ENCODE measurements at places on chromosomes 2 and 18.

- no peak for DNase-seq
Measured at GRCh38 chr2:86603905-86604304, 19.8 kb downstream of the RNF103 start.

DNA sequence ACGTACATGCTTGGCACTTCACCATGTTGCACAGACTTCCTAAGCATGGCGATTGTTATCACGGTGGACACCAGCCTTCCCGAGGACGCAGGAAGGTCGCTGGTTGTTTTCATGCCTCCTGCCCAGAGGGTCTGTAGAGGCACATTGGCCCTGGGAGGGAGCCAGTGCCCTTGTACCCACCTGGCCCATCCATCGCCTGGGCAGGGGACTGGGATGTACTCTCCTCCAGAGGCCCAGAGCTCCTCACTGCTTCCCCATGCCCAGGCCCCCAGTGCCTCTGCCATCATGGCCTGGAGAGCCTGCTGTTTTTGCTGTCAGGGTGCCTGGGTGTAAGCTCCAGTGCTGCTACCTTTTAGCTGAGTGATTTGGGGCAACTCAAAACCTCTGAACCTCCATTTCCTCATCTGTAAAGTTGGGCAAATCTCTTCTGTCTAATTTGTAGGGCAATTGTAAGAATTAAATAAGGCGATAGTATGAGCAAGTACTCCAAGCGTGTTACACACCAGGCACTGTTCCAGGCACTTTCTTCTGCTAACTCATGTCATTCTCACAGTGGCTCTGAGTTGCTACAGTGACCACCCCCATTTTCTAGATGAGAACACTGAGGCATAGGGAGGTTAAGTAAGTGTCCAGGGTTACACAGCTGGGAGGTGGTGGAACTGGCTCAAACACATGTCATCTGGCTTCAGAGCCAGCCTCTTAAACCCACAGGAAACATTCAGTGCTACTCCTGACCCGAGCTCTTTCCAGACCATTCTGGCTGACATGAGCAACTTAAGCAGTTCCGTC, 45.3 kb downstream of the GREB1 start:
- no peak for DNase-seq

GRCh38 chr2:212766921-212767320, 228.3 kb upstream of the ERBB4 start:
- no peak for DNase-seq

DNA sequence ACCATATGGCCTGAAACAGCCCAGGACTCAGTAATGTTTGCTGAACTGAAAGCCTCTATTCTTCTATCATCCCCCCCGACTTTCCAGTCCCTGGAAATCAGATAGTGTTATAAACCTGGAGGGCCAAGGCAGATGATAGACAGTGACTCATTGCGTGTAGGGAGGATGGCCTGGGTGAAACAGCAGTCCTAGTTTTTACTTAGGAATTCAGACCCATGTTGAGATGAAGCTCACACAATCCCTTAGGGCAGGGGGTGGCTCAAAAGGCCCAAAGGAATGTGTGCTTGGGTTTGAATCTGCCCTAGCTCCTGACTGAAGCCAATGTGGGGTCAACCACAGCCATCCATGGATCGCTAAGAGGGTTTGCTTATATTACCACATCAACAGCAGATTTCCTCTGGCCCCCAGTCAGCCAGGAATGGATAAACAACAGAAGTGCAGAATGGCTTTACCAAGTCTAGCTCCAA, 43.9 kb upstream of the STPG4 start:
- DNase-seq: peak; percentile 100

GRCh38 chr2:101596333-101596732, 101.2 kb upstream of the MAP4K4 start:
- DNase-seq: peak; percentile 60
